ENCODE measurements at places on chromosomes 3 and 15. TPM values are rescaled to one million over a fixed set of nuclear protein-coding genes. Genes with fewer than 3 reads are reported as not detected.

Gene KY
- not detected for total RNA-seq

Gene TMEM212
- total RNA-seq: not detected

Gene GOLGA6B
- not detected for total RNA-seq

Gene SUCNR1
- not detected for total RNA-seq

Gene WNT7A
- not detected for total RNA-seq

Gene CNBP
- total RNA-seq: 330 TPM

GRCh38 chr3:171904829-171905228 lies 61.7 kb downstream of the TMEM212 start:
- DNase-seq: no peak

DNA sequence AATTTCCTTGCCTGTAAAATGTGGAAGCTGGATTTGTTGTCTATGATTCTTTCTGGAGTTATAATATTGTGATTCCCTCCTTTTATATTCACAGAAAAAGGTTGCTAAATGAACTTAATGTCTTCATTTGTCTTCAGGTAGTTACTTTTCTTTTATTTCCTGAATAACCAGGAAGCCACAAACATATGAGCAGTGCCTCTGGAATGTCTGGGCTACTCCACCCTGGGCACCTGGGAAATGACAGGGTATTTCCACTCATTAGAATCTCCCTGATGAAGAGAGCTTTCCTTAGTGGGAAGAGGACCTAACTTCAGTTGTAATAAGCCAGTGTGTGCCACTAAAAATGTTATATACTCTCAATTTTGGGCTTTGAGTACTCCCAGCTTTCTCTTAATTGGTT lies 3.8 kb upstream of the SLMAP start:
- DNase-seq: no peak

DNA sequence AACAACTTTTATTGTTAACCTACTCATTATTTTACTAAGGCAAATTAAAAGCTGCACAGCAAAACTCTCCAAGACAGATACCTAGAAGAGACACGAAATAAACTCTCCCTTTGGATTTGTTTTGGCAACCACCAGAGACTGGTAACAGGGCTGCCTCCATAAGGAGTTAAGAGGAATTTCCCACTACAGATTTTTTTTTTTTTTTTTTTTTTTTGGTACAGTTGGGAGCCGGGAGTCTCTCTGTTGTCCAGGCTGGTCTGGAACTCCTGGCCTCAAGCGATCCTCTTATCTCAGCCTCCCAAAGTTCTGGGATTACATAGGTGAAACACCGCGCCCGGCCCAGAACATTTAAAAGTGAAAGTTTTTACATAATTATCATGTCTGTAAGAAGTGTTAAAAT lies 73.6 kb upstream of the VGLL4 start:
- no peak for DNase-seq

DNA sequence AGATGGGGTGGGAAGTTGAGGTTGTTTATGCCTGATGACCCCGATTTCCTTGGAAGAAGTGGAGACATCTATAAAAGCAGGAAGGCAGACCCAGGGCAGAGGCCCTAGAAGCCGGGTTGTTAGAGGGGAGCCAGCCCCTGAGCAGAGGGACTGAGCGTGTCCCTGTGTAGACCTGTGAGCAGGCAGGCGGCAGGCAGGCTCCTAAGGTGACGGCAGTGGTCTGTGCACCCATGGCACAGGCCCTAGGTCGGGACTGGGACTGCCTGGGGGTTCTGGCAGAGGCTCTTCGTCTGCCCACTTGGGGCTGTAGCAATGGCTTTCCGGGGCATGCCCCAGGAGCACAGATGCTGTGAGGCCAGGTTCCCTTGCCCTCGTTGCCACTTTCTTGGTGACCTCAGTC lies 9.9 kb downstream of the SEMA4B start:
- DNase-seq: no peak

GRCh38 chr3:72336821-72337479 lies 511.3 kb downstream of the SHQ1 start:
- DNase-seq: no peak

DNA sequence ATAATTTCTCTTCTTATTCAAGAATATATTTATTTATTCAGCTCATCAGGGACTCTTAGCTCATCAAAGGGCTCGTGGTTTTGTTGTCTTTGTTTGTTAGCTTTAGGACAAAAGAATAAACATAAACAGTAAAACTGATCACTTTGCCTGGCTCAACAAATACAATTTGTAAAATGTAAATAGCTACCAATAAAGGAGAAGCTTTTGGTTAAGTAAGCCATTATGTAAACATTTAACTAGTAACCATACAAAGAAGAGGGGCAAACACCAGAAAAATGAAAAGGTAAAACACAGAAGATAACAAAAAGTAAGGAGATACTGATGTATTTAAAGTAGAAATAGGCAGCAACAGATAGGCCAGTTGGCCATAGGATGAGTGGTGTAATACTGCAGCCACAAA lies 761.7 kb downstream of the ROBO1 start:
- no peak for DNase-seq

Gene CAND2
- 0.09 TPM for total RNA-seq

Gene C15orf62
- total RNA-seq: 0.82 TPM

DNA sequence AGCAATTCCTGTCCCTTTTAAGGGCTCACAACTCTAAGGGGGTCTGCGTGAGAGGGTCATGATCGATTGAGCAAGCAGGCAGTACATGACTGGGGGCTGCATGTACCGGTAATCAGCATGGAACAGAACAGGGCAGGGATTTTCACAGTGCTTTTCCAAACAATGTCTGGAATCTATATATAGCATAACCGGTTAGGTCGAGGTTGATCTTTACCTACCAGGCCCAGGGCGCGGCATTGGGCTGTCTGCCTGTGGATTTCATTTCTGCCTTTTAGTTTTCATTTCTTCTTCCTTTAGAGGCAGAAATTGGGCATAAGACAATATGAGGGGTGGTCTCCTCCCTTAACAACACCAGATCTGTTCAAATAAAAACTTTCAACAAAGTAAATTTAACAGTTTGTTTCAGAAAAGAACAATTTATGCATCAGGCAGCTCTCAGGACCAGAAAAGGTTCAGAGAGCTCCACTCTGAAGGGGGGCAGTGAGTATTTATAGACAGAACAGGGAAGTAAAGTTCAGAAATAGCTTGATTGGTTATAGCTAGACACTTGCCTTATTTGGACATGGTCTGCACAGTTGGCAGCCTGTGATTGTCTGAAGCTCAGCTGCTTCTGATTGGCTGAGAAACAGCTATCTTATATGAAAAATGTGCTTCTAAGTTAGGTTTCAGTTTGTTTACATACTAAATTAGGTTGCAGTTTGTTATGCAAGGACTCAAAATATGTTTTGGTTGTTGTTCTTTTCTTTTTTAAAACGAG lies 17.2 kb upstream of the B4GALT4 start:
- no peak for DNase-seq

Gene GPR156
- not detected for total RNA-seq
